Fibroblast of the aortic adventitia (primary cell): ENCODE measurements at places on chromosomes 4 and X. TPM values are rescaled to one million over a fixed set of nuclear protein-coding genes. Genes with fewer than 3 reads are reported as not detected.

STBD1 gene
- 3.6 and 5.0 TPM in 2 replicates for total RNA-seq

GABRQ gene
- total RNA-seq, result not detected in 2 replicates

RBM47 gene
- 0.72 and 8.3 TPM in 2 replicates for total RNA-seq

SLIT2 gene
- 46.4 and 65.1 TPM in 2 replicates for total RNA-seq

MAGEA9B gene
- total RNA-seq, result not detected in 2 replicates

EGFL6 gene
- total RNA-seq, result 0.27 TPM in 1 of 2 replicates, not detected in the other

FGF2 gene
- total RNA-seq, result 16.3 and 79.5 TPM in 2 replicates

SCML2 gene
- total RNA-seq, result 1.5 and 3.4 TPM in 2 replicates

GPM6B gene
- total RNA-seq, result 0.57 and 10.4 TPM in 2 replicates

MAGED1 gene
- total RNA-seq, result 226 and 388 TPM in 2 replicates

TSPAN7 gene
- 0.09 and 0.82 TPM in 2 replicates for total RNA-seq

UNC5C gene
- 0.90 and 2.2 TPM in 2 replicates for total RNA-seq

TMLHE gene
- 5.9 and 15.2 TPM in 2 replicates for total RNA-seq

IL2RG gene
- total RNA-seq, result not detected in 2 replicates

ALPK1 gene
- 14.1 and 34.1 TPM in 2 replicates for total RNA-seq

CT47B1 gene
- total RNA-seq, result not detected in 2 replicates

LDB2 gene
- 46.6 and 85.9 TPM in 2 replicates for total RNA-seq

GLOD5 gene
- total RNA-seq, result not detected in 2 replicates

RASSF6 gene
- not detected in 2 replicates for total RNA-seq
